ENCODE measurements at places on chromosomes 4 and X.

GRCh38 chrX:41887691-41888090 lies 35.7 kb downstream of the CASK start:
- no peak for DNase-seq

GRCh38 chr4:169040559-169041261 lies 30.7 kb upstream of the CBR4 start:
- no peak for DNase-seq

GRCh38 chr4:11436084-11436483 lies 7.4 kb upstream of the HS3ST1 start:
- DNase-seq = no peak

DNA sequence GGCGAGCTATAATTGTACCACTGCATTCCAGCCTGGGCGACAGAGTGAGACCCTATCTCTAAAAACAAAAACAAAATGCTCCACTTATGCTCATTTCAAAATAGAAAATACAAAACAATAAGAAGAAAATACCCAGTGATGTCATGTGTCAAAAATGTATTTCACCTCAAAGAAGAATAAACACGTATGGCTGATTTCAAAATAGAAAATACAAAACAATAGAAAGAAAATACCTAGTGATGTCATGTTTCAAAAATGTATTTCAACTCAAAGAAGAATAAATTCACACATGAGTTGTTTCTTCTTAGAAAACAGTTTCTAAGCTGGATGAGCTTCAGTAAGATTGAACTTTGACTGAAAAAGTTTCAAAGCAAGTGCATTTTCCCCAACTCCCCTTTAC lies 20.3 kb upstream of the PDCL2 start:
- DNase-seq = no peak

DNA sequence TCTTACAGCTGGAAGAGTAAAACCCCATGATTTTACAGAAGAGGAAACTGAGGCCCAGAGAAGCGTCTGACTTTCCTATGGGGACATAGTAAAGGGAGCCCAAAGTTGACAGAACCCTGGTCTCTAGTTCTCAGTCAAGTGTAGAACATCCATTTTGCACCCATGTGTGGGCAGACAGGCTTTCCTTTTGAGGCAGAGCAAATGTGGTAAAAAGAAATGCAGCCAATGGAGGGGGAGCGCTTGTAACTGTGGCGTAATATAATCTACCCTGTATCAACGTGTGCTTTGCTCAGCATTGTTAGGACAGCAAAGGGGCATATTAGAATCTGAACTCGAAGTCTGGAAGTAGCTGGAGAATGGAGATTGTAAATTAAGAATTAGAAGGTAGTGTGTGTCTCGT lies 8.8 kb downstream of the MAMLD1 start:
- no peak for DNase-seq

DNA sequence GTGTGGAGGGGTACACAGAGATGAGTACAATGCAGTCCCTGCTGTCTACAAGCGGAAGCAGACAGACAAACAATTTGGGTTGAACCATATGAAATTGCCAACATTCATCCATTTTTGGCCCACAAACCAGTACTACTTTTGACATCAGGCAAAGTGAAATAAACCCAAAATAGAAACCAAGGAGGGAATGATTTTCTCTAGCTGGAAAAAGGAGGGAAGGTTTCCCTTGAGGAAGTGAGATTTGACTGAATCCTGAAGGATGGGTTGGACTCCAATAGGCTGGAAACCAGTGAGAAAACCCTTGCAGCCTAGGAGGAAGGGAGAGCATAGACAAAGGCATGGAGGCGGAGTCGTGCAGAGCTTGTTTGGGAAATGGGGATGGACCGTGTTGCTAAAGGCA lies 63.5 kb upstream of the PJA1 start:
- no peak for DNase-seq

DNA sequence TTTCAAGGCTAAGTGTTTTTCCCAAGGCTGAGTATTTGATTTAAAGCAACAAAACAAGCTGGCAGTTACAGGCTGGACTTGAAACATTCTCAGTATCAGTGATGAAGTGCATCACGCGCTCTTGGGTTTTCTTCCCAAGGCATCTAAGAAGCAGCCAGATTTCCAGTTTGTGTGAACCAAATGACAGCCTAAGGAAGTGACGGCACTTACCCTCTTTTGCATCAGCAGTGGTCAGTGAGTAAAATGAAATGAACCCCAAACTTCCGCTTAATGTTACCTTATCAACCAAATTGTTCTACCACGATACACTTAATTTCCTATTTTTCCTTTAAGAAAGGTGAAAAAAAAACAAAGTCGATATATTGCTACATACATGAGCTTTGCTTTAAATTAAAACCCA lies 15.8 kb upstream of the GYPE start:
- no peak for DNase-seq

DNA sequence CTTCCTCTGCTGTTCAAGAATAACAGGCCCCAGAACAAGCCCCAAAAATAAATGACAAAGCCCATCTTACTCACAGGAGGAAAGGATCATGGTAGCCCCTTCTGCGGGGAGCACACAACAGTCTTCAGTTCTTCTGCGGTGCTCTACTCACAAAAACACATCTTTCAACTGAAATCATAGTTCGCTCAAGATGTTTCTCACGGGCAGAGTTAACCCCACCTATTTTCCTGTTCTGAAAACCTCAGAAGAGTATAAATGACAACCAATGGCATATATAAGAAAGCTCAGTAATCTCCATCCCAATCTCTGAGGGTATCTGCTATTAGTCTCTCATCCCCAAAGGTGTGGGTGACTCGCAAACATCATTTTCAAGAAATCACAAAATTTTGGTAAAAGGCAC lies at the start of gene TXK:
Gene TXK (minus strand): TSS at position 170 of the 400 bp plus-strand sequence. CDS start 80 bp downstream, at position 90.
- no peak for DNase-seq

DNA sequence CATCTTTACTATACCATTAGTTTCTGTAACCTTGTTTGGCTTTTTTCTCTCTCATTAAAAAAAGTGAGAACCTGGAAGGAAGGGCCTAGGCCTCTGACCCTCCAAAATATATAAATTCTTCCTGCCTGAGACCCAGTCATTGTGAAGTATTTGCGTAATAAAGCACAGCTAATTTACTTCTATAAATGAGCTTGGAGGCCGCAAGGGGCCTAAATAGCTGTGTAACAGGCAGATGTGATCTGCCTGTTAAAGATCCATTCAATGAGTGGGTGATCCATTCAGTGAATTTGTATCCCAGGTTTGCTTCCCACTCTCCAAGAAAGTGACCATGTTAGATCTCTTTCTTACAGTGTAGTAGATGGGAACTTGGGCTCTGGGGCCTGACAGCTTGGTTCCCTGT lies 595 bp upstream of the PYURF start:
- no peak for DNase-seq

DNA sequence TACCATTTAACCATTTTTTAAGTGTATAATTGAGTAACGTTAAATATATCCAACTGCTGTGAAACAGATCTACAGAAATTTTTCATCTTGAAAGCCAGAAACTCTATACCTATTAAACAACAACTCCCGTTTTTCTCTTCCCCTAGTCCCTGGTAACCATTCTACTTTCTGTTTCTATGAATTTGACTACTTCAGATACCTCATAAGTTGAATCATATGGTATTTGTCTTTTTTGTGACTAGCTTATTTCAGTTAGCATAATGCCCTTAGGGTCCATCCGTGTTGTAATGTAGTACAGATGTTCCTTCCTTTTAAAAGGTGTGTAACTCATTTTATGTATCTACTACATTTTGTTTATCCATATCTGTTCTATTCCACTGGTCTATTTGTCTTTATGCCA lies 48.7 kb downstream of the STAG2 start:
- no peak for DNase-seq

DNA sequence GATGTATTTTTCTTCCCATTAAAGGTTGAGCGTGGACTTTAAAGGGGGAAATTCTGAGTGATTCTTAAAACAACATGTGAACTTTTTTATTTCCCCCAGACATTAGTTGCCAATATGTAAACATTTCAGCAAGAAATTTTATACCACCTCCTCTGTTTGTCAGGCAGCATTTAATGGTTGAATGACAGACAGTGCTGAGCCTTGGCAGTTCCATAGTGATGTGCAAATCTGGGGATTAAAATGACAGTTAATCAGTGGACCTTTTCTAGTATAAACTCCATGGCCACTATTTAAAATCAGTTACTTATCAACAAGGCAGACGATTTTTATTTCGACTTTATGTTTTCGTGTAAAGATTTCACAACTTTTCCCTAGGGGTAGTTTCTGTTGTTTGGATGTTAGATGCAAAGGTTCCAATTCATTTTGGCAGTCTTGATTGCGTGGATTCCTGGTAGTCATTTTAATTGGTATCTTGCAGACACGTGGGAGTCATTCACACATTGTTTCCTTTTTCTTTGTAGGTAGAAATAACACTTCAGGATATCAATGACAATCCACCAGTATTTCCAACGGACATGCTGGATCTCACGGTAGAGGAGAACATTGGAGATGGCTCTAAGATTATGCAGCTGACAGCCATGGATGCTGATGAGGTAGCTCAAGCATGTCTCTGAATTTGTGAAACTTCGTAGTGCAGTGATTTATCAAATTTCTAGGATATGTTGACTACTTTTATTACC lies 83.7 kb downstream of the FAT4 start:
- peak; percentile 60 for DNase-seq

GRCh38 chr4:142348613-142349021 lies 497.5 kb downstream of the INPP4B start:
- no peak for DNase-seq

- DNase-seq = no peak
Observed at GRCh38 chr4:122591196-122591595, 29.7 kb downstream of the IL21 start.

DNA sequence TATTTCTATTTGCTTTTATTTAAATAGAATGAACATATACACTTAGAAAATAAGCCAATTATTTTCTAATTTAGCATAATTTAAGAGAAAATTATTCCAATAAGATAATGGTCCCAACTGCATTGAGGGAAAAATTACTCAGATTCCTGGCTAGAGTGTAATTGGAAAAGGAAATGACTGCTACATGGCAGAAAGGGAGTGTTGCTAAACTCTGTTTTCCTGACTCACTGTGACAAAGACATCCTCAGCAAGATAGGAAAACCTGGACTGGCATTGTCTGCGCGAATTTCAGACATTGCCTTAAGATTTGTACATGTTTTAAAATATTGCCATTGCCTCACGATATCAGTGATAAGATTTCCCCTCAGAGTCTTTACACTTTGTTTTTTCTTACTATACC lies 8.2 kb downstream of the TNIP3 start:
- DNase-seq = no peak

DNA sequence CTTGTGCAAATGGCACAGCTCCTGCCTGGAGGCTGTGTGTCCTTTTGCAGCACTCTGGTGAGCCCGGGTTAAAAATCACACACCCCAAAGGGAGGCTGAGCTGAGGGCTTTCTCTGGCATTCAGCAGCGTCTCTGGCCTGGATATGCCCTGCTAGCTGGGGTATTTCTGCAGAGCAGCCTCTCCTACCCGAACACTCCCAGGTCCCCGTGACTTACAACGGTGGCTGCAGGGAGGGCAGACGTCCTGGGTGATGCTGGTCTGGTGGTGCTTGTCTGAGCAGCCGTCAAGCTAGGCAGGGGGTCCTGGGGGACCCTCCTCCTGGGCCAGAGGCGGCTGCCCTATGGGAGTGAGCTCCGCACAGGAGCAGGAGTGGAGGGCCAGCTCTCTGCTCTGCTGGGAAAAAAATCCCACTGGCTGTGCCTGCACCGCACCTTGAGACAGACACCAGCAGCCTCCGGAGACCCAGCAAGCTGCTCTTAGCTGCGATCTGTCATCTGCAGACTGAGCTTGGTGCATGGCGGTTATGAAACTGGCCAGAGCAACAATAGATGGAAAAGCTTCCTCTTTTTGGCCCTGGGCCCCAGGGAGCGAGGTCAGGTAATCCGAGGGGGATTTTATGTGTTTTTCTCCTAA lies 41.3 kb upstream of the ASMTL start:
- DNase-seq = no peak

GRCh38 chrX:8455557-8455956 lies 9.1 kb upstream of the VCX3B start:
- no peak for DNase-seq

- peak; percentile 77 for DNase-seq
Observed at GRCh38 chr4:78168029-78168428, 110.9 kb downstream of the FRAS1 start.

DNA sequence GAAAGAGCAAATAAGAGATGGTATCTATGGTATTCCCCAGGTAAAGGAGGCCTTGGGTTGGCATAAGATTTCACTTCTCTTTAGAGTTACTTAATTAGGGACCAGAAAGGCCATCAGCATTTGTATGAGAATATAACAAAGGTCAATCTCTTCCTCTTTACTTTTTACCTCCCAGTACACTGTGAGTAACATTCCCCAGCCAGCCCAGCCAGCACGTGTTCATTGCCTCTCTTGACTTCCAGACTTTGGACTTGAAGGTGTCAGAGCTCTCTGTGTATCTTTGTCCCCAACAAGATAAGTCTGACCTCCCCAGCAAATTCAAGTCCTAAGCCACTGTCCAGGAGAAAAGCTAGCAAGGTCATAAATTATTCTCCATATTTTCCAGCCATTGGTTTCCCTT lies 110.5 kb downstream of the AR start:
- no peak for DNase-seq

- DNase-seq = peak; percentile 14
Observed at GRCh38 chrX:10856797-10857196, 236.4 kb upstream of the MID1 start.

DNA sequence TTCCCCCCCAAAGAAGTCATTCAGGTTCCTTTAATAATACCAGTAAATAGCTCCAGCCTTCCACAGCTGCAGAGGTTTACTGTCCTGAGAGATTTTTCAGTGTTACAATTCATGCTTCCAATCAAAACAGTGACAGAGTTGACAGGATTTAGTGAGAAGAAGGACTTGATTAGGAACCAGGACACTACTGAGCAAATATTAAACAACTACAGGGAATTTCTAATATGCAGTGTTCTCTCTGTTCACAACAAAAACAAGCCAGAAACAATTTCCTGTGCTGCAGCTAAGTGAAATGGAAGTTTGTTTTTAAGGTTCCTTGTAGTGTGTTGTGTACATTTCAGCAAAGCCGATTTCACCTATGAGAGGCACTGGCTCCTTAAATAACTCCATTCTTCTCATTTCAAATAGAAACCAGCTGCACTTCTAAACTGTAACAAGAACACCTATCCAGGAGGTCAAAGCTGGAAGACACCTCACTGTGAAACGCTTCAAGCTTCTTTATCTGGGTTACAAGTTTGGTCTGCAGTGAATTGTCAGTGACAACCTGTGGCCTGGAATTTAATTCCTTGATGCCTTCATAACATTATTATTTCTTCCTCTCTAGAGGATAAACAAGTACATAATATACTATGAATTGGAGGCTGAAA lies 149.3 kb downstream of the RASL11B start:
- DNase-seq = no peak

GRCh38 chr4:184843984-184844554 lies 18.3 kb upstream of the ACSL1 start:
- DNase-seq = no peak

DNA sequence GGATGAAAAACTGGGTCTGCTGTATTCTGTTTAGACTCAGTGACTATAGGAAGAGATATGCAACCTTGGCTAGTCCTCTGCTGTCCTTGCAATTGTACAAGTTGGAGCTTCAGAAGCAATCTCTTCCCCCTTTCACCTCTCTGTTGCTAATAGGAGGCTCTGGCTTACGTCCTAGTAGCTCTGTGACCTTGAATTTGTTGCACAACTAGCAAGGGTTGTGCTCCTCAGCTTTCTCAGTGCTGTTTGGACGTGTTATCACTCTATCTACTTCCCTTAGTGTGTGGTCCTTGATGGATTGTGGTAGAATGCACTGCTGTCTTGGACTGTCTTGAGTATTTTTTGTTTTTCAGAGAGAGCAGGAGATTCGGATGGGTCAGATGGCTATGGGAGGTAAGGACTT lies 3.4 kb upstream of the ITGB1BP2 start:
- no peak for DNase-seq

GRCh38 chrX:700936-701335 lies 70.3 kb downstream of the SHOX start:
- DNase-seq = no peak
